CD4-positive, alpha-beta T cell treated with Interleukin-6 at 100 ng/mL for 8 hours (primary cell): ENCODE measurements at places on chromosomes 7 and 10.

- no peak for DNase-seq
These were observed 337.3 kb upstream of the GHITM start for GRCh38 chr10:83801983-83802382.

DNA sequence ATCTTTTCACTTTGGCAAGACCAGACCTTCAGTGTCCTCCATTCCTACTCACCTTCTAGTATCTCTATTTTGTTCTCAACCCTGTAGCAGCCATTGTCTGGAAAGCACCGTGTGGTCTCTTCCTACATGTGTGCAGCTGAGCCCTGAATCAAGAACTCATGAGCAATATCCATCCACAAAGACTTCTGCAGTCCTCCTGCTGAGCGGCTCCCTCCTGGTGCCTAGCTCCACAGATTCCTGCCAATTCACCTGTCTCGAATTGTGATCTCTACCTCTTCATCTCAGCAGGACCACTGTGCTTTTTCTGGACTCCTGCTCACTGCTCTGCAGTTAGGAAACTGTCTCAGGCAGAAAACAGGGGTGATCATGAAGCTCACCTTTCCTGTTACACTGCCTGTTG, 118.8 kb downstream of the RELN start:
- DNase-seq = no peak

GRCh38 chr7:11570922-11571550, 261.0 kb downstream of the THSD7A start:
- DNase-seq = no peak

DNA sequence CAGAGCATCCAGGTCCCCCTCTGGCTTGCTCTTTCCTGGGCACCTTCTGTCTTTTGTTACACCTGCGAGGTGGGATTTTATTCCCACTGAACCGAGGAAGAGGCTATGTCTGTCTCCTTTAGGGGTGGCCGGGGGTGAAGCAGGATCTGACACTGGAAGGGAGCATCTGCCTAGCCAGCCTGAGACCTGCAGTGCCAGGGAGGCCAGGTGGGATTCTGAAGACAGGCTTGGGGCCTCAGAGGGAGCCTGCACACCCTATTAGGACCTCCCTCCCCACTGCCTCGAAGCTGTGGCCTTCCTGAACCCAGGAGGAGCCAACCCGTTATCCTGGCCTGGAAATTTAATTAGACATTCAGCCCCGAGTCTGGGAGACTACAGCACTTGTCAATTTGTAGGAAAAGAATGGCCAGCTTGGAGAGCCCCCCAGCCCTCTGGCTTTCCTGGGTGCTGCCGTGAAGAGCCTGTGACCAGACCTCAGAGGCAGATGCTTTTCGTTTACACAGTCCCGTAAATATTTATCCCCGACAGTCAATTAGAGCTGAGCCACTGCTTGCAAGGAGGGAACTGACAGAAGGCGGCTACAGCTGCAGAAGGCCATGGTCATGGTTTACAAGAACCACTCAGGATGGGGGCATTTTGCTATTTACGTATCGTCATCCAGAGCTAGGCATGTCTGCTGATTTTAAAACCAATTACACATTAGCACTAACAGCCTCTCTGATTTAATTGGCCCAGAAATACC, 19.7 kb downstream of the CHAT start:
- DNase-seq = no peak

DNA sequence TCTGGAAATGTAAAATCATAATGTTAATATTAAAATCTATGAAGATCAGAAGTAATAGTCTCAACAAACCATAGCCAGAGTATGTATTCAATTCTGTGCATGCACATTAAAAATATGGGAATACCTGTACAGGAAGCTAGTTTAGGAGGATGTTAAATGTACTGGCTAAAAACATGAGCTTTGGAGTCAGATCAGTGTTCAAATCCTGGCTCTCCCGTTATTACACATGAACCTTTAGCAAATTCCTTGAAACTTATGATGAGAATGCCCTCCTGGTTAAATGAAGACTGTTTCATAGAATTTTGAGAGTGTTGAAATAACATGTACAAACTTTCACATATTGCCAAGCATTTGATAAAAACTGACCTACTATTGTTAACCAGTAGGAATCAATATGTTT, 4.6 kb downstream of the ARL4A start:
- DNase-seq = no peak

DNA sequence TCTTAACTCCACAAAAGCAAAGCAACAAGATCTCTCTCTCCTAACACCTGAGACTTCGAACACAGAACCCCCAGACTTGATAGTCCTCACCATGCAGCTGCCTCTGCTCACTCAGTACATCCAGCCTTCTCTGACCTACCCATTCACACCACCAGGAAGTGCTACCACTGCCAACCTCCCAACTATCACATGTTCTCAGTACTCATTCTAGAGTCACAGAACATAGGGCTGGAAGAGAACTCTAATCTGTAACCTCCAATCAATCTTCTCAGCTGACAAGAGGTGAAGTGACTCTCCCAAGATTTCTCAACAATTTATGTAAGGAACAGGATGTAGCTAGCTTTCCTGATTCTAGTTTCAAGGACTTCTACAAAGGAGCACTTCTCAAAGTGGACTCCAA, 3.8 kb downstream of the NUDCD3 start:
- DNase-seq = no peak
